ENCODE measurements at places on chromosomes 1 and 21.

- DNase-seq: no peak
These were observed 110.1 kb downstream of the FOXD2 start for GRCh38 chr1:47547753-47548573.

DNA sequence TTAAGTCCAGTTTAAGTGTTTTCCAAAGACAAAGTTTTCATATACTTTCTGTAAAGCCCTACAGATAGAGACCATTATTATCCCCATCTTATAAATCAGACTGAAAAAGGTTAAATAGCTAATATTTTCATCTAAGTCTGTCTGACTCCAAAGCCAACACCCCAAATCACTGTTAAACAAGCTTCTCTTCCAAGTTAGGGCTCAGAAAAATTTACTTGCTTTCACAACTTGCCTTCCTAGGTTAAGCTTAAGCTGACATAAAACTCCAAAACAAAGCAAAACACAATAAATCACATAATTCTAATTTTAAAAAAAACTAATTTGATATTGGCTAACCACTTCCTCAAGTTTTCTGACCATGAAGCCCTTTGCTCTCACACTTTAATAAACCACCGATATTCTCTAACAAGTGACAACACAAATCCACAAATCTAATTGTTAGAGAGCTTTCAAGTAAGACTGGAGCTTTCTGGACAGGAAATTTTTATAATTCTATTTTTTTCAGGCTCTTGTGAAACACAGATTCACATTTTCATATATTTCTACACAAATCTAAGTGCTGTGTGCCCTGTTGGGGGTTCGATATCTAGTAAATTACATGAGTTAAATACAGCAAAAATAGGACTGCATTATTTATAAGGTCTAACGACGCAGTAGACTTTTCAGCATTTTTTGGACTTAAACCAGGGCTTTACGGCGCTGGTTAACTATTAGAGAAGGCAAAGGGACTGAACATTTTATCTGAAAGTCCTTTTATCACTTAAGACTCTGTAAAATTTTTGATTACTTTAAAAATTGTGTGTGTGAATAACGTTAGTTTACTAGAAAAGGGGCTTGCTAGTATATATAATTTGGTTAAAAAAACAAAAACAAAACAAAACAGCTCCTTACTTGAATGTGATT, 2.1 kb downstream of the GNG12 start:
- DNase-seq: no peak

DNA sequence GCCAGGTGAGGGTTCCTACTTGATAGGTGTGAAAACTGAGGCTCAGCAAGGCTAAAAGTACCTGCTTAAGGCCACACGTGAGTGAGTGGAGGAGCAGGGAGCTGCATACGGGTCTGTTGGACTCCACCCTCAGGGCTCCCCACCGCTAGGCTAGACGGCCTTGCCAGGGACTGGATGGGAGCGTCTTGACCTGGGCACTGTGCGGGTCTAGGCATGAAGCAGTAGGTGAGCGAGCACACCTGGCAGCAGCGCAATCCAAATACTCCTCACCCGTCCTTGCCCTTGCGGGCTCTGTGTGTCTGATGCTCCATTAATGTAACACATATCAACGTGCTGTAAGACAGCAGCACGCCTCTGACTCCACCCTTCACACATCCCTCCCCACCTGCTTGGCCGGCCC, 94.0 kb downstream of the LACTBL1 start:
- DNase-seq: no peak

DNA sequence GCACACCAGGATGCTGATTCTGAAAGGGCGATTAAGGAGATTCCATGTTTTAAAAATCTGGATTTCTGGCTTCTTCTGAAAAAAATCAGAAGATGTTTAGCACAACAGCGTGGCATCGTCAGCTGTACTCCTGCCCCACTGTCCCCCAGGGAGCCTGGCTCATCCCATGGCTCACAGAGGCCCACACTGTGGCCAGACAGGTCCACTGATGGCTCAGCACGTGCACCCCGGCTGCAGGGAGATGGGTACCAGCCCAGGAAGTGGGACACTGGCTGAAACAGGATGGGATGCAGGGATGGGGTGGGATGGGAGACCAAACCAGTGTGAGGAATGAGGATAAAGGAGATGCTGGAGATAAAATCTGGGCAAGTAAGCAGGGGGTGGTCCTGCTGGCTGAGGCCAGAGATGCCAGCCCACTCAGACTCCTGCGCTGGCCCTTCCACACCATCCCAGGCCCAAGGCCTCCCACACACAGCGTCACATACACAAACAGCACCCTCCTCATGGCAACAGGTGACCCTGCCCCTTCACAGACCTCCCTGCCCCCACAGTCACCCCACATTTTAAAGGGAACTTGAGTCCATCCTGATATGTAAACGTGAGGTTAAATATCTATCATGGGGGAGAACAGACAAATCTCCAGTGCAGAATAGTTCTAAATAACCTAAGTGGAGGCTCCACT, 23.9 kb upstream of the SAMD11 start:
- peak; percentile 55 for DNase-seq

DNA sequence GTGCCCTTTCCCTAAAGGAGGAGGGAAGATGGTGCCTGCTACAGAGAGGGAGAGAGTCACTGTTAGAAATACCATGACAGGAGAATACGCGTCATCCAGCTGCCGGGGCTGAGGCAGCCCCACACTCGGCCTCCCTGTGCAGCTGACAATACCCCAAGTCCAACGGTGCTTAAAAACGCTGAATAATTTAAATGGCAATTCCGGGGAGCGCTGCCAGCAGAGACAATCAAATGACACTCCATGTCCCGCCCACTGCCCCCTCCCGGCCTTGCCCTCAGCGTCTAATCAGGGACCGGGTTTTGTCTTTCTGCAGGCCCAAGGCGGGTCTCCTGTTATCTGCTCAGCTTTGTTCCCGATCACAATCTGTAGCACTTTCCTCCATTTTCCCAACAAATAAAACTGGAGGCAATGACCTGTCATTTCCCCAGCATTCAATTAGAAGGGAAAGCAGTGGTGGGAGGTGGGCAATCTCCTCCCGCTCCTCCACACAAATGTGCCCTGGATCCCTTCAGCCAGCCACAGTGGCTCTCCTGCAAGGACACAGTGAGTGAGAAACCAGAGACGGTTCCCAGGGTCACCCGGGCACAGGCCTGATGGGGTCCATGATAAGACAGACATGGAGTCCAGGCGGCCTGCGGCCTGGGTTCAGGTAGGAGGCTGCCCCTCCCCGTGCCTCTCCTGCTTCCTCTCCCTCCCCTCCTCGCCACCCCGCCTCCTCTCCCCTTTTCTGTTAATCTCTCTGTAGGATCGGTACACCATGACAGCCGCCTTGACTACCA, 42.7 kb upstream of the AJAP1 start:
- no peak for DNase-seq

Data from activated CD8-positive, alpha-beta memory T cell treated with anti-CD3 and anti-CD28 coated beads for 24 hours (primary cell).